ENCODE measurements at places on chromosomes 6 and 20. TPM values are rescaled to one million over a fixed set of nuclear protein-coding genes. Genes with fewer than 3 reads are reported as not detected.

ID4 gene
- polyA plus RNA-seq: 5.7 TPM

- peak; percentile 23 for DNase-seq
These were observed 733 bp upstream of the PSORS1C2 start for GRCh38 chr6:31139599-31139998.

DNA sequence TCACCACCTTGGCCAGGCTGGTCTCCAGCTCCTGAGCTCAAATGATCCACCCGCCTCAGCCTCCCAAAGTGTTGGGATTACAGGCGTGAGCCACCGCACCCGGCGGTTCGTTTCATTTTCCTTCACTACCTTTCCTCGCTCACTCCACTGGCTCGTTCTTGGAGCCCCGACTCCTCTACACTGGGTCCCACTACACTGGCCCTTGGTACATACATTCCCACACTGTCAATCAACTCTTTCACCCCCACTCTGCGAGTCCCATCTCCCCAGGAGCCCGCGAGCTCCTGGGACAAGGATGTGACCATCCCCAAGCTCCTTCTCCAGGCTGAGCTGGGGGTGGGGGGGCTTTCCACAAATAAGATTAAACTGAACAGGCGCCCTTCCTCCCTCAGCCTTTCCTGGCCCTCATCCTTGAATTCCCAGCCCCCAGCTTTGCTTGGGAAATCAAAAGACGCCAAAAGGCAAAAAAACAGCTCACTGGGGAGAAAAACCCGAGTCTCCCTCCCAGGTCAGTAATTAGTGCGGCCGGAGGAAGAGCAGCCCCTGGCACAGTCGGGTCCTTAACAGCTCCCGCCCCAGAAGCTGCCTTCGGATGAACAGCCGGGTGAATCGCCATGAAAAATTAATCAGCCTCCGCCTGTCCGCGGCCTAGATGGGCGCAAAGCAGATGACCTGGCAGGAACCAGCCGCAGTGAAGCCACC lies 42.8 kb upstream of the LY86 start:
- no peak for DNase-seq

NINL gene
- polyA plus RNA-seq: 10.8 TPM

DNA sequence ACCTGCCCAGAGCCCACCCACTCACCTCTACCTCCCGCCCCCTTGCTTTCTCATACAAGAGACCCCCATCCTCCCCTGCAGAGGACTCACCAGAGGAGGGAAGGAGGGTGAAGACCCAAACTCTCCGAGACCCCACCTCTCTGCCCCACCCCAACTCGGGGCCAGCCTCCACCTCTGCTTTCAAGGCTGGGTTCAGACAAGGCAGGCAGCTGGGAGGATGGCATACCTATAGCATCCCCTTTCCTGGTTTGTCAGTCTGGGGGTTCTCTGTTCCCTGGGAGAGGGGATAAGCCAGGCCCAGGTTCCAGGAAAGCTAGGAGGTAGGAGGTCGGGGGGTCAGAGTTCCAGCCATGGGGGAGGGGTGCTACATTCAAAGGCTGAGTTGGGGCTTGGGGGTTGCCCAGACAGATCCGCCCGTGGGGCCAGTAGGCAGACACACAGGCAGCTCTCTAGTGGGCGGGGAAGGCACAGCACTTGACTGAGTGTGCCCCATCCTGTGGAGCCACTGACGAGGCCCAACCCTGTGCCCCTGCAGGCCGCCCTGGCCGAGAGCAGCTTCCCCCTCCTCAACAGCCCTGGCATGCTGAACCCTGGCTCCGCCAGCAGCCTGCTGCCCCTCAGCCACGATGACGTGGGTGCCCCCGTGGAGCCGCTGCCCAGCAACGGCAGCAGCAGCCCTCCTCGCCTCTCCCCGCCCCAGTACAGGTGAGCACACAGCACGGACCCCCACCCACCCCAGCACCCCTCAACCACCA lies 40.8 kb upstream of the MDFI start:
- no peak for DNase-seq

- no peak for DNase-seq
These were observed 6.2 kb upstream of the DDX43 start for GRCh38 chr6:73388433-73388799.

DNA sequence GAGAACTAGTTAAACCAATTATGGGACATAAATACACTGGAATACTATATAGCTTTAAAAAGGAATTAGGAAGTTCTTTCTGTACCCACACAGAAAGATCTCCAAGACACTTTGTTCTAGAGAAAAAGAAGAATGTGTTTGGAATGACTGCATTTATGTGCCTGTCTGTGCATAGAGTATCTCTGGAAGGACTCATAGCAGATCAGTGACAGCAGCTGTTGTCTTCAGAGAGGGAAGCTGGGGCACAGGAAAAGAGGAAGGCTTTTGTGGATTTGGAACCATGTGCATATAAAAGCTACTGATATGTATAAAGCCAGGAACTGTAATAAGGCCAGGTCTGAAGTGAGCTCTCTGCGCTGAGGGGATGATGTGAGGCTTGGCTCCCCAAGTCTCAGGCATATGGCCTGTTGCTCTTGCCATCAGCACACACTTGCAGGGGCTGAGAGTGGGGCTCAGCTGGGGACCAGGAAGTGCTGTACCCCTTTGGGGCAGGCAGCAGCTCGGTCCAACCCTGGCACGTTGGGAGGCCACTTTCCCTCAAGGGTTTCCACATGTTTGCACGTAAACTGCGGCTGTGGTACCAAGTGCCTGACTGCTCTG lies 31.8 kb upstream of the CCDC167 start:
- no peak for DNase-seq

DNA sequence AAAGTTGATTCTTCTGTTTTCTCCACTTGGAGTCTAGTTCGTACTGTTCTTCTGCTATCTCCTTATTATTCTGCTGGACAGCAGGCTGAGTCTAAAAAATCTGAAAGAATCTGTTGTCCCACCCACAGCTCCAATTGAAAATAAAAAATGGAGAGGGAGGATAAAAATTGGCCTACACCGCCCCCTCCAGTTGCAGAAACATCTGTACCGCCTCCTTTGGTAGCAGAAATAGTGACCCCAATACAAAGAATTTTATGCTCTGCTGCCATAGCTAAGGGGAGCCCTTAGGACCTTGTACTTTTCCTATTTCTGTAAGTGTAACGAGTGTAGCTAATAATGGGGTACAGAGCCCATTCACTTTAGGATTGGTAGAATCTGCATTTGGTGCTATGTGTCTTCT lies 4.9 kb upstream of the FKBP1A start:
- no peak for DNase-seq

SULF2 gene
- 34.9 TPM for polyA plus RNA-seq

BEND3 gene
- 3.8 TPM for polyA plus RNA-seq

PNLDC1 gene
- polyA plus RNA-seq: 0.23 TPM

DNA sequence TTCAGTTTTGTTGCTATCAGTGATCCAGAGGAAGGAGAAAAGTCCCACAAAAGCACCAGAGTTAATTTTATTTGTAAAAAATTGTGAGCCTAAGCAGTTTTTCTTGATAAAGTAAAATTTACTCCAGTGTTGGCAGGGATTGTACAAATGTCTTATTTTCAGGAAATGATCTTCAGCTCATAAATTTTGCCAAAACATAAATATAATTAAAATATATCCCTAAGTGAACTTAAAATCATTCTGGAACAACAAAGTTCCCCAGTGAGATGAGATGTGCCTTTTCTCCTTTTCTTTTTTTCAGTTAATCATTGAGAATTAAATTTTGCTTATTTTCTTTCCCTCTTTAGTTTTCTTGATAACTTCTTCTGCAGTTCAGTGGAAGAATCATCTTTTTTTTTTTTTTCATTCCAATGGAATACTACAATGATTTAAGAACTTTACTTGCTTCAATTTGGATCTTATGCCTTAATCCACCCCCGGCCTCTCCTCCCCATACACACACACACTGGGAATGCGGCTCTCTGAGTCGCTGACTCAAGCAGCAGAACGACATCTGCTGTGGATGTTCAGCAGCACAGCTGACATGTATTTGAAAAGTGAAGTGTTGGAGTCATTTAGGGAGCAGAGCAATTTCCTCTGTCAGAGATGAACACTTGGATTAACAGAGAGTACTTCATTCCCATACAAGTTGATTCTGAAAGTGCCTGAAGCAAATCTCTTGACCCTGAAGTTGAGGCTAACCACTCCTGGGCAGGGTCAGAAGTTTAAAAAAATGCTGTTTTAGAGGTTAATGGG lies 27.7 kb upstream of the LAMA4 start:
- peak; percentile 98 for DNase-seq

SLC22A7 gene
- not detected for polyA plus RNA-seq

CCM2L gene
- polyA plus RNA-seq: 6.7 TPM

SLC35B2 gene
- 29.2 TPM for polyA plus RNA-seq

Data from muscle of leg (tissue), 16 donors.